Urothelium cell line (cell line): ENCODE measurements at places on chromosomes 1 and 21.

- peak; percentile 77 for DNase-seq
Measured at GRCh38 chr1:101996825-101997465, at the start of gene OLFM3. Gene OLFM3 (minus strand): TSS chr1:101996926.

GRCh38 chr1:59282951-59283350 lies 13.9 kb upstream of the FGGY start:
- no peak for DNase-seq

DNA sequence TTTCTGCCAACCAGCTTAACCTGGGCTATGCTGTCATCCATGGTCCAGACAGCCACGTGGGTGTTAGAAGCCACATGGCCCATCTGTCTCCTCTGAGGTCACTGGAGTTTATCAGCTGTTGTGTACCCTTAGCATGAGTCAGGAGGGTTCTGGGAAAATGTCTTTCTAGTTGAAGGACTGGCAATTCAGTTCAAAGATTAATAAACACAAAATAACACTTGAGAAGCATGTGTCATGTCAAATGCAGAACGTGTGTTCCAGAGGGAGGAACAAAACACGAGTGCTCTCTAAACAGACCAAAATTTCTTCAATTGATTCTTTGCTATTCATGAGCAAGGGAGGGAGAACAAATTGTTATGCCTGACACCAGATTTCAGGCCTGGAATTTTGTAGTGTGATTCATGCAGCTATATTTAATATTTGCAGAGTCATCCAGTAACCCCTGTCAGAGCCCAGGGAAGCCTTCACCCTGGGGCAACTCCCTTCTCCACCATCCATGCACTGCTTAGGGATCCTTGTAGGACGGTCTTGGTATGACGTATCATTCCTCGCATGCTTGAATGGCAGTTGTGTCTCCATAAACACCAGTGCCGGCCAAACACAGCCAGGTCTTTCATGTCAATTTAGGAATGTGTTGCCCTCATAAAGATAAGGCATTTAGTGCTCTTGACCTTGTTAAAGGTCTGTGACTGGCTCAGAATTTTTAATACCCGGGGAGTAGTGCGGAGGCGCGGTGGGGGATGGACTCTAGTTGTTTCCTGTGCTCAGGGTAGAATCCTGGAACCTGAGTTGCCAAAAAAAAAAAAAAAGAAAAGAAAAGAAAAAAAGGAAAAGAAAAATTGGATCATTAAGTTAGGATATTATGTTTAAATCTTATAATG lies 27.7 kb upstream of the DYRK1A start:
- DNase-seq = peak; percentile 44

- no peak for DNase-seq
Measured at GRCh38 chr1:172895050-172895460, 155.7 kb downstream of the TNFSF18 start.

GRCh38 chr1:201319631-201320030 lies 36.3 kb downstream of the PKP1 start:
- DNase-seq = no peak

- DNase-seq = no peak
Measured at GRCh38 chr1:231841616-231842344, 215.2 kb downstream of the DISC1 start.

DNA sequence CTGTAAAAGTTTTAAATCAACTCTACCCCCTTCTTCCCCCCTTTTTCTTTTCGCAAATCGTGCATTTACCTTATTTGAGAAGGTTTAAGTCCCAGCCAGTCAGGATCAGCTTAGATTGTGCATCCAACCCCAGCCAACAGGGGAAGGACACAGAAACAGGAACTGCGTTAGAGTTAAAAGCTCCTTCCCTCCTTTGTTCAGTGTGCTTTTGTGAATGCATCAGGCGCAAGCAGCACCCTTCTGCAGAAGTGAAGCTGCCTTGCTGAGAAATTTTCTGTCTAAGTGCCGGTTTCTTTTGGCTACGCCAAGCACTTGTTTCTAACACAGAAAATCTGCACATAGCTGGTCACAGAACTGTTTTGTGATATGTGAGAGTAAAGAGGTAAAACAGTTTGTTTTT lies 56.2 kb upstream of the PRRC2C start:
- no peak for DNase-seq

DNA sequence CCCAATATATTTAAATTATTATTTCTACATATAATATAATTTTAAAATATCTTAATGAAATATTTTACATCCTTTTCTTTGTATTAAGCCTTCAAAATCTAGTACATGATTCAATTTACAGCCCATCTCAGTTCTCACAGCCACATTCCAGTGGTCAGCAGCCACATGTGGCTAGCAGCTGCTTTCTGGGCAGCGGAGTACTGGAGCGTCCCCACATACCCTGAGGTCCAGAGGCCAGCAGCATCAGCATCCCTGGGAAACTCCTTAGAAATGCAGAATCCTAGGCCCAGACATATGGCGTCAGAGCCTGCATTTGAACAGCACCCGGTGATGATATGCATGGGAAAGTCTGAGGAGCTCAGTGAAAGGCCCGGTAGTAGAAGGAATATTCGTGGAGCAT lies 8.6 kb upstream of the LHX4 start:
- DNase-seq = no peak

GRCh38 chr1:187689129-187689528 lies 860.4 kb downstream of the PLA2G4A start:
- DNase-seq = no peak

DNA sequence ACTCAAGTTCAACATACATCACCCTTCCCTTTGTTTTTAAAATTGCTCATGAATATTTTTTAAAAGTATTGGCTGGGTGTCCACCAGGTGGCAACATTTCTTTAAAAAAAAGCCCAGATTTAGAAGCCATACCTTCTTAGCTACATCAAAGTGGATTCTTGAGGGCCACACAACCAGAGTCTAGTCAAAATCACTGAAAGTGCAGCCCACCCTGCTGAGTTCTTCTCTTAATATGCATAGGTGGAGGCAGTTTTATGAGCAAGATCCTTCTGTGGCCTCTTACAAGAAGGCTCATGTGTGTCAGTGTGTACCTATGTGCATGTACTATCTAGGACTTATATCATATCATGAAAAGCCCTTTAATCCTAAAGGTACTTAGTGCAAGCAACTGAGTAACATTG lies 16.9 kb upstream of the GNG12 start:
- peak; percentile 29 for DNase-seq

- no peak for DNase-seq
Measured at GRCh38 chr21:14617871-14618270, 71.8 kb upstream of the SAMSN1 start.

GRCh38 chr1:228109962-228110488 lies 926 bp upstream of the MRPL55 start:
- DNase-seq = peak; percentile 21

DNA sequence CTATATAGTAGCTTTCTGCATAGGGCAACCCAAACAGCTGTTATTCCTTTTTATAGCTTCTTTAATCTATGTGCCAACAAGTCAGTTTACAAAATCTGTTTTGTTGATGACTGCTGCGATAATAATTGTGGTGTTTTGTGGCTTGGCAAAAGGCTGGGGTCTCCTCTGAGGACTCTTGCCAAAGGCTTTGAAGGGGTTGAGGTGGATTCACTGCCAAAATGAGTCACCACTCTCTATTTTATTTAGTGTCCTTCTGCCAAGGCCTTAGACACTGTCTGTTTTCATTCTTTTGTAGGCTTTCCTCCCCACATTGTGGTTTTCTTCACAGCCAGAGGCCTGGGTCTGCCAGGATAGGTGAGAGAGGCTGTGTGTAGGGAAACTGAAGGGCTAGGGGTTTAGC lies 161.8 kb downstream of the NFIA start:
- peak; percentile 57 for DNase-seq

DNA sequence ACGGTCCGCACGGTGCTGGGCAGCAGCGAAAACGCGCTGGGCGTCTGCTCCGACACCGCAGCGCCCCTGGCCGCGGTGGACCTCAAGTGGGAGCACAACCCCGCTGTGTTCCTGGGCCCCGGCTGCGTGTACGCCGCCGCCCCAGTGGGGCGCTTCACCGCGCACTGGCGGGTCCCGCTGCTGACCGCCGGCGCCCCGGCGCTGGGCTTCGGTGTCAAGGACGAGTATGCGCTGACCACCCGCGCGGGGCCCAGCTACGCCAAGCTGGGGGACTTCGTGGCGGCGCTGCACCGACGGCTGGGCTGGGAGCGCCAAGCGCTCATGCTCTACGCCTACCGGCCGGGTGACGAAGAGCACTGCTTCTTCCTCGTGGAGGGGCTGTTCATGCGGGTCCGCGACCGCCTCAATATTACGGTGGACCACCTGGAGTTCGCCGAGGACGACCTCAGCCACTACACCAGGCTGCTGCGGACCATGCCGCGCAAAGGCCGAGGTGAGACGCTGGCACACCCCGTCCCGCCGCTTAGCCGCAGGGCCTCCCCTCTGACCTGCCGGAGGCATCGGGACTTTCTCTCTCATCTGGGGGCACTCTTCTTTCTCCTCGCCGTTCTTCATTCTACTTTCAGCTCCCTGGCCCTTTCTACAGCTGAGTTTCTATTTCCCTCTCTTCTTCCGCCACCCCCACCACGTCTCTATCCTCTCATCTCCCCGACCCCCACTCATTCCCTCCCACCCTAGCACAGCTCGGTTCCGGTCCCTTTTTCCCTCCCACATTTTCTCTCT lies 1.0 kb downstream of the NPR1 start:
- no peak for DNase-seq

DNA sequence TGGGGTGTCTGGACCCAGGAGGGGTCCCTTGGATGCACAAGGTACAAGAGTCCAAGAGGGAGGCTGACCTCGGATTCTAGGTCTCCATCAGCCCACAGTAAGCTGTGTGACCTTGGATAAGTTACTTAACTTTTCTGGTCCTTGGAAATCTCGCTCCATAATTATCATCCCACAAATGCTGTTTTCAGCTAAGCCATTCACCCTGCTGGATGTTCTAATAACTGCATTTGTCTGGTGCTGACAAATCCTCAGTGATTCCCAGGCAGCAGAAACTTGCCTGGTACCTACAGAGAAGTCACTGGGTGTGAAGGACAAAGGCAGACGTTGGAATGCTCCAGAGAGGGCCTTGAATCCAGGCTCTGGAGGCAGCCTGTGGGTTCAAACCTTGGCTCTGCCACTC lies 89.7 kb downstream of the IGSF21 start:
- DNase-seq = no peak

- DNase-seq = no peak
Measured at GRCh38 chr1:84823511-84823910, 69.5 kb downstream of the LPAR3 start.

- no peak for DNase-seq
Measured at GRCh38 chr1:228914700-228915099, 179.4 kb downstream of the RHOU start.

DNA sequence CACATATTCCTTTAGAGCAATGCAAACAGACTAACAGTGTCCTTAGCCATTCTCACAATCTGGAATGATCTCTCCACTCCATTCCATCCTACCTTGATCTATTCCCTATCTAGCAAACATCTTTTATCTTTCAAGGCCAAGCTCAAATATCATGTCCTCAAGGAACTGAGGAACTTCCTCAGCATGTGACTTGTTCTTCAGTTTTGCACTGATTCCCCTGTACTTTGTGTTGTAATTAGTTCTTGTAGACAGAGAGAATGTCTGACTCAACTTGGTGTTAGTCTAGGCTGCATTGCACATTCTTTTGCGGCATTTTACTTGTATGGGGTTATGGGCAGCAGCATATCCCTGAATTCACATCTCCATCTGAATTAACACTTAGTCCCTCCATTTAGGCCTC lies 31.5 kb upstream of the GJA5 start:
- DNase-seq = no peak

DNA sequence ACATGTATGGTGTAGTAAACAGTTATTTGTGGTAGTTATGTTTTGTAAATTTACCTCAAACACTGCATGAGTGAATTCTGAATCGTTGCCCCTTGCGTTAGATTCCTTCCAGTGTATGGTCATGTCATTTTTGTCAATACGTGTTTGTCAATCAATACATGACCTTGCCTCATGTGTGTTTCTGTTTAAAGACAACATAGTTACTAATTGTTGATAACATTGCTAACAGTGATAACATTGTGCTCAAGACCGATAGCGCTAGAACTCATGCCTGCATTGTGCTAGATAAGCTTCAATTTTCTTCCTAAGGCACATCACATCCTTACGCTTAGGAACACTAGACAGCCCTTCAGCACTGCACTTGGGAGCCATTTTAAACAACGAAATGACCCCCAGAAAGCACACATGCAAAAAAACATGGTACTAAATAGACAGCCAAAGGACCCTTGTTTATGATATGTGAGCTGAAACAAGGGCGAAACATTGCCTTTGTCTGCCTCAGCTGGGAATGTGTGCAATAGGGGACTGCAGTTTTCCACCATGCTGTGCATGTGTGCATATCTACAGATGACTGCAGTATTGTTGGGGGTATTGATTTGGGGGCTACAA lies 37.3 kb downstream of the MRPS6 start:
- DNase-seq = no peak

GRCh38 chr1:39564340-39564739 lies 12.2 kb downstream of the PABPC4 start:
- no peak for DNase-seq

DNA sequence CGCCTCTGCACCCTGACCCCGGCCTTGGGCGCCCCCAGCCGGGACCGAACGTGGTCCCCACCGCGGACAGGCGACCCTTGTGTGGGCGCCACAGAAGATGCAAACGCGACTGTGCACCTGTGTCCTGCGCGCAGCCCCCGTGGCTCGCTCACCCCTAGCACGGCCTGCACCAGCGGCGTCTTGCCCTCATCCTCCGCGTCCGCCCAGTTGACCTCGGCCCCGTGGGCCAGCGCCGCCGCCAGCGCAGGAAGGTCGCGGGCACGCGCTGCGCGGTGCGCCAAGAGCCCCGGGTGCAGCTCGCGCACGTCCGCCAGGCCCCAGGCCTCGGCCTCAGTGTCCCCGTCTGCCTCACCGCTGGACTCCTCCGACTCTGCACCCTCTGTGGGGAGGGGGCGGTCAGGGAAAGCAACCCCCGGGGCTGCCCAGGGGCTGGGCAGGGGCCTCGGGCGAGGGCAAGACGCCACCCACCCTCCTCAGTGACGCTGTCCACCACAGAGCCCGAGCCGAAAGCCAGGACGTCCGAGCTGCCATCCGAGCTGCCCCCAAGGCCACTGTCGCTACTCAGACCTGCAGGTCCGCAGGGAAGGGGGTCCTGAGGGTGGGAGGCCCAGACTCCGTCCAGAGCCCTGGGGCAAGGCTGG lies 13.4 kb downstream of the ACAP3 start:
- DNase-seq = no peak

- DNase-seq = no peak
Measured at GRCh38 chr1:101086783-101087182, 61.2 kb upstream of the DPH5 start.

- peak; percentile 8 for DNase-seq
Measured at GRCh38 chr1:196680107-196680506, 28.3 kb downstream of the CFH start.
